ENCODE measurements at places on chromosomes 5 and 9.
A peak's percentile ranks its signal among the peaks of the same experiment; 100 is the strongest.

DNA sequence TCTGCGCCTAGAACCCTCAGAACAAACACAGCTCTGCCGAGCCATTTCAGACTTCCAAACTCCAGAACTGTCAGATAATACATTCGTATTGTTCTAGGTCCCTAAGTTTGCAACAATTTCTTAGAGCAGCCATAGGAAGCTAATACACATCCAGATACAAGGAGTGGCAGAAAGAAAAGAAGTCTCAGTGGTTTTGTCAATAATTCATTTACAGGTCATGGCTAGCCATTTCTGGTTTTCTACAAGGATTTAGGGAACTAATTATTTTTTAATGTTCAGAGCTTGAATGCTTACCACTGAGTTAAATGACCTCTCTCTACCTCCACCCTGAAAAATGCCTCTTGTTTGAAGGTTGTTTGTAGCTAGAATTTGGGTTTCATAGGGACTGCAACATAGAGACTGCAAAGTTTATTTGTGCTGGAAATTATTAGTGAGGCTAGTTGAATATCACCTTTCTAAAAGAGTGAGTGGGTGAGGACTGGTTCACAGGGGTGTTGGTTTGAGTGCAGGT, 15.5 kb upstream of the ERMP1 start:
- DNase-seq, result no peak

GRCh38 chr5:81230416-81230815, 2.7 kb upstream of the CKMT2 start:
- DNase-seq, result no peak

DNA sequence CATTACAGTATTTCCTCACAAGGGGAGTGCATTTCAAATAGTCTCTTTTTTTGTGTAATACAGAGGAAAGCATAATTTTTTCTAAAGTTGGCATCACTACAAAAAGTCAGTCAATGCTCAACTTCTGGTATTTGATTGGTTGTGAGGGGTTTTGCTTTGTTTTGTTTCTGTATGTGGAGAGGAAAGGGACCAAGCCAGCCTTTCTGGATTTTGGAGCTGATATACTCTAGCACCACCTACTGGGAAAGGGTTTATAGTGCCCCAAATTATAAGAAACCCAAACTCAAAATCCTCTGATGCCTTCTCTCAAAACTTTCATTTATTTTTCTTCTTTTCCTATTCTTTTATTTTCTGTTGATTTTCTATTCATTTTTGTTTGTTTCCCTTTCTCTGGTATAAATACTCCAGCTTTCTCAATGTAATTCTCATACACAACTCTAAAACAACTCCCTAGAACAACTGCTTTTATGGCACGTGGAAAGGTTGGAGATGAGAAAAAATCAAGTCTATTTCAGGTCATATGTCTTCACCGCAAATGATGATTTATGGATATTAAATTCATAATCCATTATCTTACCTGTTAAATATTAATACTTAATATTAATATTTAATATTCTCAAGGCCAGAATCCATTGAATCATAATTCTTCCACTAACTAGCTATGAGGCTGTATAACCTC, 69.5 kb upstream of the ANXA1 start:
- peak; percentile 65 for DNase-seq

- DNase-seq, result no peak
Observed at GRCh38 chr5:151086192-151086869, 5.5 kb upstream of the TNIP1 start.

DNA sequence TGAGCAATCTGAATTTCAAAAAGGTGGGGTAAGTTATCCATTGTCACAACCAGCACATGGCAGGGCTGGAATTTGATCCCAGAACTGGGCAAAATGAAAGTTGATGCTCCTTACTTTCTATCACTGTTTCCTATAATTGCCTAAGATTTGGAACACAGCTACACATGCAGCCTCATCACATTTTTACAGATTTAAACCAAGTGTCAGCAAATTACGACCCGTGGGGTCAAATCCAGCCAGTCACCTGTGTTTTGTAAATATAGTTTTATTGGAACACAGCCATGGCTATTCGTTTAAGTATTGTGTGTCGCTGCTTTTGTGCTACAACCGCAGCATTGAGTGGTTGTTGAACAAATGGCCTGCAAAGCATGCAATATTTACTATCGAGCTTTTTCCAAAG, 94.3 kb downstream of the SREK1 start:
- no peak for DNase-seq

DNA sequence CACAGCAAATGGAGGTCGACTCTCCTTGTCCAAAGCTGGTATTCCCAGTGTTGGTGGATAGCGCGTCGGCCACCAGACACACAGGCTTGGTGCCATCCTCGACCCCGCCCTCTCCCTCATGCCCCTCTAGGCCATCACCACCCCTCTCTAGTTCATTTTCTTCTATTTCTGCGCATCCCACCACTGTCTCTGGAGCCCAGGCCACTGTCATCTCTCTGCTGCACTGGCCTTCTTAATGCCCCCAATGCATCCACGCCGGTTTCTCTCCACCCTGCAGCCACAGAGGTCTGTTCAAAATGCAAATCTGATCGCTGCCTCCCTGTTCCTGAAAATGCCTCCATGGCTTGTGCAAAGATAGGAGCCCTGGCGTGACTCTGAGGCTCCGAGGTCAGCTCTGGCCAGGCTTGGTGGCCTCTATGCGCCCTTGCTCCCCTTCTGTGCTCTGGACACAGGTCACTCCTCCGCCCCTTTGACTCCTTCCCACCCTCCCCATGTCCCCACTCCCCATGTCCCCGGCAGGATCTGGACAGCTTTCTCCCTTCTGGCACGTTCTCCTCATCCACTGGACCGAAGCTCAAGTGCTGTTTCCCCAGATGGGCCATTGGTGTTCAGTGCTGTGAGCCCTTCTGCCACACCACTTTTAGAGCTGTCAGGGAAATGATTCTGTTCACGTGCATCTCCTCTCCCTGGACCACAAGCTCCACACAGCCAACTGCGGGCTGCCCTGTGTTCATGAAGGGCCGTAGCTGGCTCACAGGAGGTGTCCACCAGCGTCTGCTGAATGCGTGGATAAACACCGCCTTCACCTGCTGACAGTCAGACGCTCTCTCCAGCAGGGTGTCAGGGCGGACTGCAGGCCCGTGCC, 59.5 kb upstream of the RNF130 start:
- DNase-seq, result no peak

DNA sequence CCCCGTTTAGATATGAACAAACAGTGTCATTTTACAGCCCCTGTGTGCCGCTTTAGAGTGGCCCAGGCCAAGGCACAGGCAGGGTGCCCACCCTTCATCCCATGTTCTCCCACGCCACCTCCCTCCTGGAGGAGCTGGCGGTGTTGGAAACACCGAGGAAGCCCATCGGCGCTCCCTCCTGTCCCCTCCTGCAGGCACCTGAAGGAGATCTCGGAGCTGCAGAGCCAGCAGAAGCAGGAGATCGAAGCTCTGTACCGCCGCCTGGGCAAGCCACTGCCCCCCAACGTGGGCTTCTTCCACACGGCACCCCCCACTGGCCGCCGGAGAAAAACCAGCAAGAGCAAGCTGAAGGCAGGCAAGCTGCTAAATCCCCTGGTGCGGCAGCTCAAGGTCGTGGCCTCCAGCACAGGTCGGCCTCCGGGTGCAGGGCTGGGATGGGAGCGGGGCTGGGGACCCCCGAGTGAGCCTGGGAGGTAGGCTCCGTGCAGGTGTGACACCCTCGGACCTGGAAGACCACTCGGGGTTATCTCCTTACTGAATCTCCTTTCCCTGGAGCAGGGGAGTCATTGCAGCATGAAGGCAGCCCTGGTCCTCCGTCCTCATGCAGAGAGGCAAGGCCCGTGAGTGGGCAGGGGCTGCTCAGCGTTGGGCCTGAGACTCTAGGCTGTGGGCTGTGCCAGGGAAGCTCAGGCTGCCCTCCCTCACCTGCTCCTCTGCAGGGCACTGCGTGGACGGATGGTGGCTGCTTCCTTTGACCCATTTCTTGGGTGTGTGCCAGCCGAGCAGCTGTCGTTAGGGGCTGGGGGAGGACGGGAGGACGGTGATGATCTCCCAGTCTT, 113.9 kb downstream of the WNK2 start:
- DNase-seq, result no peak

GRCh38 chr9:14245901-14246525, 67.9 kb downstream of the NFIB start:
- DNase-seq, result no peak

DNA sequence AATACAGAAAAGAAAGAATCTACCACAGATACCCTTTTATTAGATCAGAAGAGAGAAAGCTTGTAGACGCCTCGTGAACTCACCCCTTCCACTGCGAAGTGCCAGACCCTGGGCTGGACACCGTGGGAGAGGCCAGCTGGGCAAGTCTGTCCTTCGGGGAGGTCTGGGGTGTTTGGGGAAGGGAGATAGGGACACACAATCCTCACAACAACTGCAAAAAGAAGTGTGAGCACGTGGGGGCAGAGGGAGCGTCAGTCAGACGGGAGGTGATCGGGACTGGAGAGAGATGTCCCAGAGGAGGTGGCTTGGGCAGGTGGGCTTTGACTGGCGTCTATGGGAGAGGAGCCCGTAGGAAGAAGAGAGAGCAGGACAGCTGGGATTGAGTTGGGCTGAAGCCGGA, 27.3 kb upstream of the GRHPR start:
- no peak for DNase-seq

GRCh38 chr9:84504360-84504759, 163.8 kb upstream of the SLC28A3 start:
- no peak for DNase-seq

DNA sequence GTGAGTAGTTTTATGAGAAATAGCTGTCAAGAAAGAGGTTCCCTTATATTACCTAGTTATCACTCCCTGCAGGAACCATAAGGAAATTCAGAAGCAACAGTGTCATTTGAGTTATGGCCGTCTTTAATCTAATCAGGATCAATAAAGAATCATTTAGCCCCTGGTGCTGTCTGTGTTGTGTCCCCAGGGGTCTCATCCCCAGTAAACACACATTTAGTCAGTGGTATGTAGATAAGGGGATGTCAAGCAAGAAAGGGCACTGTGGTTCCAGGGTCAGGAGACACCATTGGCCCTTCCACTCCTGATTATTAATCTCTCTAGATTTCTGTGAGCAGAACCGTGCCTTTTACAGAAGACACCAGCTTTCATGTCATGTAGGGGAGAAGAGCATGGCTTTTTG, 158.0 kb upstream of the SEMA6A start:
- DNase-seq, result no peak

- no peak for DNase-seq
Observed at GRCh38 chr5:149849966-149850910, 94.4 kb downstream of the PDE6A start.

- DNase-seq, result no peak
Observed at GRCh38 chr9:114754581-114754980, 51.3 kb downstream of the TNFSF15 start.

GRCh38 chr5:94010814-94011213, 269.4 kb upstream of the POU5F2 start:
- DNase-seq, result no peak

DNA sequence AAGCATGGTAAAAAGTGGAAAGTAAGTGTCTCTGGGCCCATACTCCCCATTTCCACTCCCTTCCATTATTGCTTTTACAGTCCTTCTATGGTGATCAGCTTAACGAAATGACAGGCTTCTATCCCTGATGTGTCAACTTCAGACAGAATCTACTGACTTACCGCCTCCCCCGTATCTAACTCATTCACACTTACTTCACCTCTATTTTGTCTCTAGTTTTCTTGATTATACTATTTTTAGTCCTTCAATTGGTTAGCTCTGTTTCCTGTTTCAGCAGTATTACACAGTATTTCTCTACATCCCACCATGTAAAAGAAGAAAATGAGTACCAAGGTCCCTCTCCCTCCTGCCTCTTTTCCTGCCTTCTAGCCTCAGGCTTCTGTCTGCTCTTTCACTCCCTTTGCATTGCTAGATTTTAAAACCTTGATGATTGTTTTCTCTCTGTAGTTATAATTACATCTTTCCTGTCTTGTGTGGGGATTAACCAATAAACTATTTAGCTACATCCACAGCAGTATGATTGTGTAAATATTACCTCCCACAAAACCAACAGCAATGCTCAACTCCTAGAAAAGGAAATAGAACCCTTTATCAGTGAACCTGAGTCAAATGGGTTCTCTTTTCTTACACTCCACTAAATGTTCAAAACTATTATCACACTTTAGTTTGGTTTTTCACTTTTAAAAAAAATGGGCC, 53.4 kb downstream of the GNAQ start:
- no peak for DNase-seq

- no peak for DNase-seq
Observed at GRCh38 chr5:64437496-64437895, 68.3 kb upstream of the RGS7BP start.

DNA sequence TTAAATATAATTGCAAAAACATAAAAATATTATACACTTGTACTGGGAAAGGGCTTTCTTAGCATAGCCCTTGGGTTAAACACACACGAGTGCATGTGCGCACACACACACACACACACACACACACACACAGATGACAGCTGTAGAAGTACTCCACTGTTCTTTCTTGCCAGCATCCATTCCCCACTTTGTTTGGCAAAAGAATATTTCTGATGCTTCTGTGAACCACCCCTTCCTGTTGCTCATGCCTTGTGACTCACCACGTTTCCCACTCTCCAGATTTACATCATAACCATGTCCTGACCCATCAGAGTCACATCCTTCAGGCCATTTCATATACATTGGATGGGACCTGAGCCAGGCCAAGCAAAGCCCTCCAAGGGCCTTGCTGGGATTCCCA, 280.1 kb downstream of the DNAH5 start:
- DNase-seq, result no peak

GRCh38 chr5:1321576-1321975, 23.3 kb downstream of the CLPTM1L start:
- DNase-seq, result no peak

DNA sequence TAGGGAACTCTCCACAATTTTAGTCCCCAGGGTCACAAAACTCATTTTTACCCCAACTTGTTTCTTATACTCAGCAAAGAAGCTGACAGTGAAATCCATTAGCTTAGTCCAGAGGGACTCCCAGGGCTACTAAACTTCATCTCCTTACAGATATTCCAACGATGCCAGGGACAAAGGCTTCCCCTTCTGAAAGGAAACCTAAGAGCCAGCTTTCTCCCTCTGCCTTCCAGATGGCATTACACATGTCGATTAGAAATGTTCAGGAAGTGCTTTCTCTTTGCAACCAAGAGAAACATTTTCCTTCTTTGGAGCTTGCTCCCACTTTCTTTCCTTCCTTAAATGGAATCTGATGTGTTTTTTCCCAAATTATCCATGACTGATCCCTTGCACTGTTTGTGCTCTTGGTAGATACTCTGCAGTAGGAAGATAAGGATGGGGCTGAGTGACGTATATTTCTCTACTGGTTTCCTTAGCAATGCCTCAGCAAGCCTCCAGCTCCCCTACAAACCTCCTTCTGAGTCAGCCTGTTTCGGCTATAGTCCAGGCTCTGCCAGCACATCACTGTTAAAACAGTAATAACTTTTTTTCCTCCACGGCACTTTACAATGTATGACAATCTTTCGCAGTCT, 43.0 kb upstream of the HTR4 start:
- DNase-seq, result no peak

DNA sequence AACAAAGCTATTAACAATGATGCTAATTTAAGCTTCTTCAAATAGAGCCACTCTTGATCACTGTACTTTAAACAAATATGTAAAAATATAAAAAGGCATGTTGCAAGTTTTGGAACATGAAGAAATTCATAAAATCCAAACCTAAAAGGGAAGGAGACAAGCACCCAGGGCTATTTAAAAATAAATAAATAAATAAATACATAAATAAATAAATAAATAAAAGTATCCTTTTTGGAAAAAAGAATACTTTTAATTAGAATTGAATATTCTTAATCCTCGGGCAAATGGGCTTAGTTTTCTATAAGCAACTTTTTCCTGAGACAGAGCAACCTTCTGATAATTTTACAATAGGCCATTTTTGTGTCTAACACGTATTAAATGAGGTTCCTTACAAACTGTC, 147.5 kb upstream of the PCA3 start:
- DNase-seq, result no peak
